ENCODE measurements at places on chromosomes 7 and 10.

- no peak for DNase-seq
Measured at GRCh38 chr7:29619848-29620555, 56.4 kb downstream of the PRR15 start.

DNA sequence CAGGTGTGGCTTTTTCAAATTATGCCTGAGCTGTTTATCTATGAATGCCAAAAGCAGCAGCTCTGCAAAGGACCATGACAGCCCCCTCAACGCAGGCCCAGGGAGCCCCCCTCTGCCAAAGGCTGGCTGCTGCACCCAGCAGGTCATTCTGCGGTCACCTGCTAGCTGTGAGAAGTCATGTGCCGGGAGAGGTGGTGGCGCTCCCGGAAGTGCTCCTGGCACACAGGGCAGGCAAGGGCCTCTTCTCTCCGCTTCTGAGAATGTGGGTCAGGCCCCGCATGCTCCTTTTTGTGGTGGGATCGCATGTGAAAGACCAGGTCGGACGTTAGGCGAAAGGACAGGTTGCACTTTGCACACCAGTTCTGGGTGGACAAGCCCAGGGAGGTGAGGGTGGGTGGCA, 16.4 kb downstream of the ZNF488 start:
- DNase-seq, result no peak

DNA sequence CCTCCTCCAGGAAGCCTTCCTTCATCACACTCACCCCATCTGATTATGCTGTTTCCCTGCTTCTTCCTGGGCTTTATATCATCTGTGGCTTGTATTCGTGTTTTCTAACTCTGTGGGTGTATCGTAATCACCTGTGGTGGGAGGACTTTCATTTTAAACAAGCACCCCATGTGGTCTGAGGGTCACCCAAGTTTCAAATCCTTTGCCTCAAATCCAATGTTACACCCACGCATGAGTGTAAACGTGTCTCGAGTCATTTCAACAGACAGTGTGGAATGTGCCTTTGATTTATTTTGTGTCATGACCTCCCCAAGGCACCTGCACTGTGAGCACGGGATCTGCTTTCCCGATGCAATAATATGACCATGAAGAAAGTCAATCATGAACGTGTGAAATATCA, 17.5 kb upstream of the LYZL2 start:
- DNase-seq, result no peak

DNA sequence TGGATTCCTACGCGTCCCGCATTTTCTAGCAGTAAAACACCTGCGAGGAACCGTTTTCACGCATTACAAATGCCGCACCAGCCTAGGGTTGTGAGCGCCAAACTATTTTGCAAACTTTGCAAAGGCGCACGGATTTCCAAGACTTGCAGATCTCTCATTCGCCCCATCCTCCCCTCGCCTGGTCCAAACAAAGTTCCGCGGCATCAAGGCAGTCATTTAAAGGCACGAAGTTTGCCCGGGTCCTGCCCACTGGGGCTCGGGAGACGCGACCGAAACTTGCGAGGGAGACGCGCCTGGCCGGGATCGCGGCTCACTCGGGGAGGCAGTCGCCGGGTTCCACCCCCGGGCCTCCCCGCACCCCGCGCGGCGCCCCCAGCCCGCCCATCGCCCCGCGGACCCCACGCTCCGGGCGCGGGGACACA, 613 bp downstream of the USP6NL start:
- no peak for DNase-seq

GRCh38 chr7:110065121-110065520, 1025.8 kb upstream of the LRRN3 start:
- no peak for DNase-seq

- DNase-seq, result no peak
Measured at GRCh38 chr10:31704195-31704594, 224.4 kb downstream of the ARHGAP12 start.

DNA sequence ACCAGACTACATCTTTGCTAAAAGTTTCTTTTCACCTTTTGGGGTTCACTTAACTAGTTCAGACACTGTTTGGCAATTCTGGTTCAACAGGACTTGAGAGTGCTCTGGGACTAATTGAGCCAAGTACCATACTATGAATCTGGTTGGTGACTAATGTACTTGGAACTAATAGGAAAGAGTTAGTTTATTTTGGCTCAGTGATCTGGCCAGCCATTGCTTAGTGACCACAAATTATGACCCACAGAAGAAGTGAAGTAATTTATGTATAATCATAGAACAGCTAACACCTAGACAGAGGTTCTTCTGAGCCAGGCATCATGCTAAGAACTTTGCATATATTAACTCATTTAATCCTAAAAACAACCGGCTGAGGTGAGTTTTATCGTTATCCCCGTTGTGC, 126.5 kb upstream of the JCAD start:
- DNase-seq, result no peak

- DNase-seq, result no peak
Measured at GRCh38 chr7:153835103-153835502, 217.1 kb upstream of the DPP6 start.

GRCh38 chr10:22597138-22597537, 117.2 kb downstream of the PIP4K2A start:
- DNase-seq, result peak; percentile 54

DNA sequence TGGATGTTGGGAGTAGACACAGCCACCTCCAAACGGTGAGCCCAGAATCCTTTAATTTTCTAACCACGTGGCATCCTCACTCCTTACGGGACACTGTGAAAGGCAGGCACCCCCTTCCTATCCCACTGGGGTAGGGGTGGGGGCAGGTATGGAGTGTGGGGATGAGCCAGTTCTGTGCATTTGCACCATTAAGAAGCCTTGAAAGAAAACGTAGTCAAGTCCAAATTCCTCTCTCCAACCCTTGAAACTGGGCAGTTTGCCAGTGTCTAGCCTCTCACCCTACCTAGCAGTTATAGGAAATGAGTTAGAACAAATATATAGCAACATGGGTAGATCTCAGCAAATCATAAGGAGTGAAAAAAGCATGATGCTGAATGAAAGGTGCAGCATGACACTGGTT, 92.4 kb upstream of the LEP start:
- DNase-seq, result no peak

DNA sequence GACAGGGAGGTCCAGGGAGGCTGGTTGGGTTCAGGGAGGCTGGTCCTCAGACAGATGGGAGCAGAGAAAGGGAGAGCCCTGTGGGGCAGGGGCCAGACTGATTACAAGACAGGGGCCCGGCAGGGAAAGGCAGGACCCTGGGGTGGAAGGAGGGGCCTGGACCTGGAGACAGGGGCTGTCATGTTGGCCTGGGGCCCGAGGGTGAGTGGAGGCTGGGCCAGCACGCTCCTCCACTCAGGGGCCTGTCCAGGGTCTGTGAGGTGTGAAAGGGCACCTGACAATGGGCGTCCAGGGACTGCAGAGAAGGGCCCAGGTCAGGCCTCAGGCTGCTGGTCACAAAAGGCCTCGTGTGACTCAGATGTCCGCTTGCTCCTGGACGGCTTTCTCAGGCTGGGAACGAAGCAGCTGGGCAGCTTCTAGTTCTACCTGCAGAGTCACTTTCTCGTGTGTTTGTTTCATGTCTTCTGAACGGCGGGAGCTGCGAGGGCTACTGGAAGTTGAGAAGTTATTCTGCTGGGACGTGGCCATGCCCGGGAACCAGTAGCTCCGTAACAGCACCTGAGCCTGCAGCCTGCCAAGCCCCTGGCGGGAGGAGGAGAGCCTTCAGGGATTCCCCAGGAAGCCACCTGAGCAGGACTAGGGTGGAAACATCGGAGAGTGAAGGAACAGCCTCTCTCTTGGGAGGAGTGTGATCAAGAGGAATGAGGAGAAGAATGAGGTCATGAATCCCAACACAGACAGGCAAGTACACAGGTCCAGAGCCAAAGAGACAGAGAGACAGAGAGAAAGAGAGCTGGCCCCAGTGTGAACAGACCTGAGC, 65.8 kb downstream of the KLF6 start:
- no peak for DNase-seq

GRCh38 chr7:64621656-64622055, 44.3 kb upstream of the ZNF107 start:
- no peak for DNase-seq

DNA sequence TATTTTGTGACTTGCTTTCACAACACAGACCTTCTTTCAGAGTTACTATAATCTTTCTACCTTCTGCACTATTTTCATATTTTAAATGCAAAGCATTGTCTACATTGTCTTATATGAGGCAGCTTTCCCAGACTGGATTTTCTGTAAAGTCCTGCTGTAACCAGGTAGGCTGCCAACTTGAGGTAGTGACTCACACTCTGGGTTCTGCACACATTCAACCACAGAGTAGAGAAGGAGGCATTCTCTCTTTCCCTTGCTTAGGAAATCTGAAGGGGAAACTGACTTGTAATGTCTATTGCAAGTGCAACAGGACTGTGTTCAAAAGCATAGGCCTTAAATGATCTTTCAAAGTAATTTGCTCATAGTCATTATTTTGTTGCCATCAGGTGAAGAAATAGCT, 461.4 kb downstream of the GRM8 start:
- no peak for DNase-seq

Data from CD4-positive, alpha-beta T cell treated with Interleukin-2 at 100 ng/mL for 4 hours (primary cell).